ENCODE measurements at places on chromosomes 2 and 18.

DNA sequence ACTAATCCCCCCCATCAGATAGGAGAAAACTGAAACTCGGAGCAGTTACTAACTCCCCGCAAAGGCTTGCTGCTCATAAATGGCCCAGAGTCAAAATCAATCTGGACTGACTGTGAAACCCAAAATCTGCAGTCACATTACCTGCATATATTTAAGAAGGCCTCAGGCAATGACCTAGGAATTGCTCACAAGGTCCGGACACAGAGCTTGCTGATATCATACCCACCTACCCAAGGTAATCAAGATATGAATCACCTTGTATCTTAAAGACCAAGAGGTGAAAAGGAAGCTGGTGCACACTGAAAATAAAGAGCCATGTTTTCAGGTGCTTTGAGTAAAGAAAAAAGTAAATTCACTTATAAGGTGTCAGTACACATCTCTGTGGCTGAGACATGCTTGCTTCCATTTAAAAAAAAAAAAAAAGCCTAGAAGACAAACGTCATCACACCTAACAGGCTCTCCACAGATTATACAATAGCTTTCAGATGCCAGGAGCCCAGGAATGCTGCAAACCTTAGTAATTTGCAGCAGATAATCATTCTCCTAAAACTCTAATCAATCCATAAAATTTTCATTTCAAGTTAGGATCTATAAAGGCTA, 195.4 kb downstream of the ZEB2 start:
- no peak for DNase-seq

DNA sequence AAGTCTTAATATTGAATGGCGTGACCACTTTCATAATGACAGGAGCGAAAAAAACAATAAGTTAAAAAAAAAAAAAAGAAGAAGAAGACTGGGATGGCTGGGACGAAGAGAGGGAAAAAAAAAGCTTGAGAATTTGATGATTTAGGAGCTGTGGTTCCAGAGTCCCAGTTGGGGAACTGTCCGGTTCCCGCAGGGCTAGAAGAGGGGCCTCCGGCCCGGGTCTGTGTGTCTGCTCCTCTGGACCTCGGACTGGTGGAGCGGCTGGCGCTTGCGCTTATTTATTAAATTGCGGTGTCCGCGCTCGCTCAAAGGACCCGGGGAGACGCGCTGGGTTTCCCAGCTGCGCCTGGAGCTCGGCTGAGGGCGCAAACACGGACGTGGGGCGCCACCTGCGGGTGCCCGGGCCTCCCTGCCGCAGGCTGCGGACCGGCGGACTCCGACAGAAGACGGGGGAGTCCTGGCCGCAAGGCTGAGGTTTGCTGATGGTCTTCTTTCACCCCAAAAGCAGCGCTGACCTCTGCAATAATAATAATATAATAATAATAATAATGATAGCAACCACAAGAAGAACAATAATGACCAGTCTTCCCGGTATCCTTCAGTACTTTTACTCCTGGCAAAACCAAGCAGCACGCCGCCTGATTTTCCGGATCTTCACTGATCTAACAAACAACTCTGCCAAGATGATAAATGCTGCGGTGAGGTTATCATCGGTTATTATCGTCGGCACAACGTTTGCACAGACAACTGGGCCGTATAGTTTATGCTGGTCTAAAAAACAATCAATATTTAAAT, at the start of gene CBLN2:
Gene CBLN2 (minus strand): TSS at position 251 of the 795 bp plus-strand sequence. CDS start 2,182 bp downstream, outside the sequence.
- peak; percentile 23 for DNase-seq

DNA sequence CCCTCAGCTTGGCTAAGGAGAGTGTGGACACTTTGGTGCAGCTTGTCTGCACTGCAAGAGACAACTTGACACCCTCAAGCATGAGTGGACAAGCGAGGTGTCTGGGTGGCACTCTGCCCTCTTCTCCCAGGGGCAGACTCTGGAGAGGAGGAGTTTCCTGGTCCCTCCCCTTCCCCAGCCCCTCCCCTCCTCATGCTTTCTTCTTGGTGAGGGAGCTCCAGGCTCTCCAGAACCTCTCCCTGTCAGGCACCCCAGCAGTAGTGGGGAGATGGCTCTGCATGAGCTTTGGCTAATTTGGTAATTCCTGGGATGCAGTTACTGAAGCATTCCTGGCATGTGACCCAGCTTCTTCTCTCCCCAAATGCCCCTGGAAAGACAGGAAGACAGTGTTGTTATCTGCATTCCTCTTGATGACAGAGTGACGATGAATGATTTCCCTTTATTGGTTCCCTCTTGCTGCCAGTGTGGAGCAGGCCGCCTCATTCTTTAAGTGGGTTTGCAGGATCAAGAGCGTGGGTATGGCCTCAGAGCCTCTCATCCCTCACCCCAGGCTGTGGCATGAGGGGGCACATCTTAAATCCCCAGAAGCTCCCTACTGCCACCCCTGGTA, 89.2 kb downstream of the STPG4 start:
- DNase-seq = no peak

- DNase-seq = no peak
Observed at GRCh38 chr2:134225841-134226240, 28.0 kb upstream of the MGAT5 start.

DNA sequence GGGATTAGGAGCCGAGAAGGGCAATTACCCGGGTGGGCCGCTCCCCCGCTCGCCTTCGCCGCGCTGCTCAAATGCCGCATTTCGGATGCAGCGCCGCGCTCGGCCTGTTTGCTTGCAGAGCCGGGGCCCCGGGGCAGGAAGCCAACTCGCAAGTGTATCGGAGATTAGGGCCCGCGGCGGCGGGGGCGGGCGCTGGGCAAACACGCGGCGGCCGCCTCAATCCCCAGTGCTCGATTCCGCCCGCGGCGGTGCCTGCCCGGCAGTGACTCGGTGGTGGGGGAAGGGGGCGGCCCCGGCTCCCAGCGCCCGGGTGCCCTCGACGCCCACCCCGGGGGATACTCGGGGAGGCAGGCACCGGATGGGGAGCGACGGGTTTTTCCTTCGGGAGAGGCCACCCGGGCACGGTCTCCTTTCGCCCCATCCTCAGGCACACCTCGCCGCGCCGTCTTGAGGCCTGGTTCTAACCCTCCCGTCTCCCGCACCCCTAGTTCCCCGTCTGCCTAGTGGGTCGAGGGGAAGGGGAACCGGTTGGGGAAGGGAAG, 26.6 kb upstream of the NOTO start:
- DNase-seq = peak; percentile 66

GRCh38 chr2:211093743-211094303, 537.4 kb downstream of the CPS1 start:
- DNase-seq = no peak

DNA sequence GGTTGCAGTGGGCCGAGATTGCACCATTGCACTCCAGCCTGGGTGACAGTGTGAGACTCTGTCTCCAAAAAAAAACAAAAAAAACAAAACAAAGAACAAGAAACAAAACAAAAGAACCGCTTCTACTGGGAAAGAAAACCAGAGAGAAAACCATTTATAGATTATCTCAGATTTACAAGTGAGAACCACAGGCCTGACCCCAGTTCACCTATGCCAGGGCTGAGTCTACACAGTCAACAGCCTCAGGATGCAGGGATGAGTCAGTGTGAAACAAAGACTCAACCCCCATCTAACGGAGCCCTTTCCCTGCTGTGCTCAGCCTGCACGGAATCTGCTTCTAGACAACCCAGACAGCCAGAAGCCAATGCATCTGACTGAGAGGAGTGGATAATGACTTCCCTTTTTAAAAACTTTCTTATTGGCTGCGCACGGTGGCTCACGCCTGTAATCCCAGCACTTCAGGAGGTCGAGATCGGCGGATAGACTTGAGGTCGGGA, 25.5 kb upstream of the YWHAQ start:
- peak; percentile 70 for DNase-seq

GRCh38 chr2:122864728-122865127, 1109.3 kb downstream of the TSN start:
- no peak for DNase-seq

GRCh38 chr2:152352616-152353015, 17.6 kb downstream of the FMNL2 start:
- no peak for DNase-seq

- DNase-seq = no peak
Observed at GRCh38 chr2:195092341-195092740, 564.7 kb upstream of the SLC39A10 start.

DNA sequence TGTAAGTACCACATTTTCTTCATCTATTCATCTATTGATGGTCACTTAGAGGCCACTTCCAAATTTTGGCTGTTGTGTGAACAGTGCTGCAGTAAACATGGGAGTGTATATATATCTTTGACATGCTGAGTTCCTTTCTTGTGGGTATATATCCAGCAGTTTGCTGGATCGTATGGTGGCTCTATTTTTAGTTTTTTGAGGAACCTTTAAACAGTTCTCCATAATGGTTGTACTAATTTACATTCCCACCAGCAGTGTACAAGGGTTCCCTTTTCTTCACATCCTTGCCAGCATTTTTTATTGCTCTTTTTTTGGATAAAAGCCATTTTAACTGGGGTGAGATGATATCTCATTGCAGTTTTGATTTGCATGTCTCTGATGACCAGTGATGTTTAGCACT, 7.3 kb upstream of the ATP5MC3 start:
- DNase-seq = no peak

- DNase-seq = no peak
Observed at GRCh38 chr18:7198326-7198725, 32.6 kb upstream of the LRRC30 start.

GRCh38 chr2:118846953-118847761, at the start of gene EN1:
Gene EN1 (minus strand): TSS chr2:118847648. CDS start chr2:118847167, 481 bp downstream.
- no peak for DNase-seq

GRCh38 chr18:23849141-23849540, 159.9 kb downstream of the LAMA3 start:
- no peak for DNase-seq

GRCh38 chr2:241065355-241065803, 36.7 kb downstream of the MTERF4 start:
- DNase-seq = no peak

GRCh38 chr2:62379566-62379965, 126.4 kb downstream of the TMEM17 start:
- no peak for DNase-seq

- DNase-seq = no peak
Observed at GRCh38 chr2:200695191-200695590, 109.4 kb downstream of the AOX1 start.

- DNase-seq = no peak
Observed at GRCh38 chr2:151730262-151730975, 3.9 kb downstream of the NEB start.

- DNase-seq = no peak
Observed at GRCh38 chr2:132448331-132448730, 31.7 kb downstream of the GPR39 start.

DNA sequence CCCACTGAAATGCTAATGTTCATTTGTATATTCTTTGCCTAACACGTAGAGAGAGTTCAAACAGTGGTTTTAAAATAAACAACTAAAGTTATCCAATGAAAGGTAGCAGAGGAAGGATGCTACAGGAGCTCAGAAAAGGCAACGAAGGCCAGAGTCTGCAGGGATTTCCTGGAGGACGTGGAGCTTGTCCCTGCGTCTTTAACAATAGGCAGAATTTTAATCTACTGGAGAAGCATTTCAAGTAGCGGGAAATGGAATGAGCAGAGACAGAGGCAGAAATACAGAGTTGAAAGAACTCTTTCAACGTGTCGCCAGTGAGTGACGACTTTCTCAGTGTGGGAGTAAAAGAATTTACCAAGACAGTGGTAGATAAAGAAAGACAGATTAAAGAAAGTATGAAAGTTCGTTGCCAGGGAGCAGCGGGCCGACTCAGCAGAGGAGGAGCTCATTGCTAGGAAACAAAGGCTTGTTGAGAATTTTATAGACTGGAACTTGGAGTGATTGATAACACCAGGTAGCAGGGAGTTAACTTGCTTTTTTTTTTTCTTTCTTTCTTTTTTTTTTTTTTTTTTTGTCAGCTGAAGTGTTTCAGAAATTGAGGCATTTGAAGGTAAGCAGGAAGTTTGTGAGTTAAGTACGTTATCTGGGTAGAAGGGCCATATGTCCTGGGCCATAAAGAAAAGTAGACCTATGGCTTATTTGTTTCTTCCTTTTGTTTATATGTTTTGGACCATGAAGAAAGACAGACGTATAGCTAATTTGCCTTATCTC, 625 bp upstream of the NBAS start:
- peak; percentile 18 for DNase-seq

GRCh38 chr18:22342625-22343024, 75.1 kb downstream of the CTAGE1 start:
- no peak for DNase-seq

- no peak for DNase-seq
Observed at GRCh38 chr18:75124551-75124950, 84.4 kb downstream of the PTGR3 start.

- no peak for DNase-seq
Observed at GRCh38 chr2:230269715-230270114, 44.2 kb downstream of the SP140 start.

DNA sequence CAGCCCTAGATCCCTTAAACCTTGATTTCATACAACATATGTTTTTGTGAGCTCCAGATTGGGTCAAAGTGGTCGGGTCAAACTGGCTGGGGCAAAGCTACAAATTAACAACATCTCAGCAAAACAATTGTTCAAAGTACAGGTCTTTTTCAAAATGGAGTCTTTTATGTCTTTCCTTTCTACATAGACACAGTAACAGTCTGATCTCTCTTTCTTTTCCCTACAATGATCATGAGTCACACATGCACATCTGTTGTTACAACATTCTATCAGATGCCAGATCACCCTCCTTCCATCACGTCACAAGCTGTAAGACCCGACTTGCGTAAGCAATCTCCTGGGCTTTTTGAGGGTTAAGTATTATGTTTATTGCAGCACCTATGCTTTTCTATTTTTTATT, 55.1 kb downstream of the RHOB start:
- no peak for DNase-seq

GRCh38 chr18:11689669-11690565, 853 bp downstream of the GNAL start:
- peak; percentile 4 for DNase-seq

DNA sequence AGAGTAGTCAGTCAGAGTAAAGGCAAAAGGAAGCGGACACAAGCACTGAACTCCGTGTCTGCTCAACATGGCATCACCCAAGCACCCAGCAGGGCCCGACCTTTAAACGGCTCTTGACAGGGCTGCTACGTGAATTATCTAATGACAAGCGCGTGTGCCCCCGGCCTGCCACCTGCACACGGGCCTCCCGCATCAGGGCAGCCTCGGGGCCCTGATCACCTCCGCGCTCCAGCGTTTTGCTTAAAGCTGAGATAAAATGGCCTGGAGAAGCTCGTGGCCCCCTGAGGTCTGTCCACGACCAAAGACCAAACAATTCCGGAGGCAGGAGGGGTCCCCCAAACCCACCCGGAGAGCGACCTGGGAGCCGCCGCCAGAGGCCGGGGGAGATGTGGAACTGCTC, 376 bp downstream of the NDUFA10 start:
- peak; percentile 8 for DNase-seq

GRCh38 chr2:10493075-10493633, 45.0 kb upstream of the ODC1 start:
- no peak for DNase-seq

- DNase-seq = no peak
Observed at GRCh38 chr2:216696321-216696720, 972 bp upstream of the IGFBP5 start.

- DNase-seq = no peak
Observed at GRCh38 chr2:176879426-176879995, 333.1 kb upstream of the HNRNPA3 start.

DNA sequence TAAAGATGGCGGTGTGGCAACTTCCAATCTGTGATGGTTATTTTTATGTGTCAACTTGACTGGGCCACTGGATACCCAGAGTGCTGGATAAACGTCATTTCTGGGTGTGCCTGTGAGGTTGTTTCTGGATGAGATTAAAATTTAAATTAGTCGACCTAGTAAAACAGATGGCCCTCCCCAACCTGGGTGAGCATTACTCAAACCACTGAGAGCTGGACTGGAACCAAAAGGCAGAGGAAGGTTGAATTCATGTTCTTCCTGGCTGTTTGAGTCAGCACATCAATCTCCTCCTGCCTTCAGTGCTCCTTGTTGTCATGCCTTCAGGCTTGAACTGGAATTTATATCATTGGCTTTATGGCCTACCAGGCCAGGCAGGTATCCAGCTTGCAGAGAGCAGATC, 190.8 kb upstream of the RGPD4 start:
- DNase-seq = no peak
